ENCODE measurements at places on chromosomes 6 and 20.

DNA sequence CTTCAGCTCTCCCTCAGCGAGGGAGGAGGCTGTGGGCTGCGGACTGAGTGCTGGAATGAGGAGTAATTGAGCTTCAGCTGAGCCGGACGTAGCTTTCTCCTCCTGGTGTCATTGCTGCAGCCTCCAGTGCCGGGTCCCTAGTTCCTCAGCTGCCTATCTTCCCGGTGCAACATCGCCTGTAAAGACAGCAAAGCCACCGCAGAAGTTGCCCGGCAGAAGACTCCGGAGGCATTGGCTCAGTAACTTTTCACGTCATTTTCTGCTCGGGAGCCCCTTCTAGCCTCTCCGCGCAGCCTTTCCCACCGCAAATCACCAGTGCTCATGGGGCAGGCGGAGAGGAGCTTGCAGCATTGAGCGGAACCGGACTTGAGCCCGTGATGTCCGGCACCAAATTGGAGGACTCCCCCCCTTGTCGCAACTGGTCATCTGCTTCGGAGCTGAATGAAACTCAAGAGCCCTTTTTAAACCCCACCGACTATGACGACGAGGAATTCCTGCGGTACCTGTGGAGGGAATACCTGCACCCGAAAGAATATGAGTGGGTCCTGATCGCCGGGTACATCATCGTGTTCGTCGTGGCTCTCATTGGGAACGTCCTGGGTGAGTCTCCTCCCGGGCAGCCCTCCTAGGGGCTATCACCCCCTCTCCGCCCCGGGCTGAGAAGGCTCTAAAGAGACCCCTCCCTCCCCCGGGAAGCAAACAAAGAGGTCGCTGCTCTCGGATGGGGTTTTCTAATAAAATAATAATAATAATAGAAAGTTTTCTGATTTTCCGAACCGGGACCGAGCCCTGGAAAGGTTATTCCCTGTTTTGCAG is at the start of gene HCRTR2:
Gene HCRTR2, plus strand, starts transcription at position 305 of the 816 bp plus-strand sequence. Its CDS starts 73 bp downstream, at position 378.
- no peak for DNase-seq

DNA sequence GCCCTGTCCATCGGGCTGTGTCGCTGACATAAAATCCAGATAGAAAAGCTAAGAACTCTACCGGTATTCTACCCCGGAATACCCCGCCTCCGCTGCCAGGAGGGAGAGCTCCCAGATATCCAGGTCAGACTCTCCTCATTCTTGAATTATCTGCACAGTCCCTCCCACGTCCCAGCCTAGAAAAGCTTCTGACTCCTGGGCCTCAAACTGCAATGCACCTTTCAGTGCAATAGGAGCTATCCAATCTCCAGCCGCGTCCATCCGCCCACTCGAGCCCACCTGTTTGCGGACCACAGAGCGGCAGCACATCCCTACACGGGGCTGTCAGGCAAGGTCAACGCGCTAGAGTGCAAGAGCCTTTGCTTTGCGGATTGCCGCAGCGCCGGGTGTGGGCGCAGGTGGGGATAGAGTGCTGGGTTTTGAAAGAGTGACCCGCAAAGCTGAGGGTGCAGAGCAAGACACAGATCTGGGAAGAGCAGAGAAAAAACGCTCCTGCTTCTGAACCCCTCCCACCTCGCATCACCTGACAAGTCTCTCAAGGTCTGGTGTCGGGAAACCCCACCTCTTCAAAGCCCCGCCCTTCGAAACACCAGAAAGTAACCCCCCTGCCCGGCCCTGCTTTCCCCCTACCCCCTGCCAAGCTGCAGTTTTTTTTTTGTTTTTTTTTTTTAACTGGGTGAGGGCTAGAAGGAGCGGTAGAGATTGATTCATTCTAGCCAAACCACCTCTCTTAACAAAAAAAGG is 1.3 kb downstream of the TAPBP start:
- peak; percentile 33 for DNase-seq

GRCh38 chr6:53630533-53631226 is 34.9 kb downstream of the KLHL31 start:
- DNase-seq = no peak

DNA sequence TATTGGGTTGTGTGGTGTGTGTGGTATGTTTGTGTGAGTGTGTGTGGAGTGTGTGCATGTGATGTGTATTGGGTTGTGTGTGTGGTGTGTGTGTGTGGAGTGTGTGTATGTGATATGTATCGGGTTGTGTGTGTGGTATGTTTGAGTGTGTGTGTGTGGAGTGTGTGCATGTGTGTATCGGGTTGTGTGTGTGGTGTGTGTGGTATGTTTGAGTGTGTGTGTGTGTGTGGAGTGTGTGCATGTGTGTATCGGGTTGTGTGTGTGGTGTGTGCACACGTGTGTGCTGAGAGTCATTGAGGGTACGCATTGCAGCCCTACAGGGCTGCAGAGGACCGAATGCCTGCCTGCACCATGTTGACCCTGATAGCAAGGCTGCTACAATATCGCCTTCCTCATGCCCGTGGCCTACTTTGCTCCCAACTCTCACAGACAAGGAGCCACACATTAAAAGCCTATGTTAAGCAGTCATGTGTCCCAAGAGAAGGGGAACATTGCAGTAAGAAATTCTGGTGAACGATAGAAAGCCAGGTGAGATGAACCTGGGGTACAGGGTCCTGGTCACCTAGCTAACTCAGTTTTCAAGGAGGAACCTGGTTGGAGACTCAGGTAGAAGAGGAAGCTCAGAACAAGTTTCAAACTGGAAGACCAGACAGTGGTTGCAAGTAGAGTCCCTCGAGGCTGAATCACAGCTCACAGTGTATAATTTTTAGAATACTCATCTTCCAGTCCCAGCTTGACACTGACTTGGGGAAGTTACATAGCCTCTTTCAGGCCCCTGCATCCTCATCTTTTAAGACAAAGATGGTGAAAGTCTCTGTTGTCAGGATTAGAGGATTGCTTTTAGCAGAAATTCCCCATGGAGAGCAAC is 45.7 kb upstream of the TMEM170B start:
- DNase-seq = no peak
